ENCODE measurements at places on chromosomes 4 and X.

GRCh38 chr4:101197350-101197749 lies 150.0 kb downstream of the PPP3CA start:
- no peak for DNase-seq

GRCh38 chr4:169243825-169244609 lies 26.7 kb downstream of the SH3RF1 start:
- peak; percentile 63 for DNase-seq

DNA sequence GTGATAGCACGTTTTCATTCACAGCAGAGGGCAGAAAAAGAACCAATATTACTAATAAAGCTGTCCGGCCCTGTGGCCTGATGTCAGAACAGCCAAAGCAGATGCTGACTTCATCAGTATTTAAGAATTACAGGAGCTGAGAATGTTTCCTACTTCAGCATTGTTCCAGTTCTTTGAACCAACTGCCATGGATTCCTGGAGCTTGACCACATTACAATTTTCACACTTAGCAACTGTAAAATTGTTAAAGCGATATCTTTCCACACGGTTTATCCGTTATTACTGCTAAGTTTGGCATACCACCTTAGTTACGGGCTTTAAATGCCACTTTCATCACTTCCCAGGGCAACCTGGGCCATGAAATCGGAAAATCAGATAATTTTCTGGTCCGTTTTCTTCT lies 118.2 kb downstream of the EPHA5 start:
- DNase-seq = no peak

GRCh38 chr4:38320833-38321232 lies 343.2 kb upstream of the KLF3 start:
- no peak for DNase-seq

DNA sequence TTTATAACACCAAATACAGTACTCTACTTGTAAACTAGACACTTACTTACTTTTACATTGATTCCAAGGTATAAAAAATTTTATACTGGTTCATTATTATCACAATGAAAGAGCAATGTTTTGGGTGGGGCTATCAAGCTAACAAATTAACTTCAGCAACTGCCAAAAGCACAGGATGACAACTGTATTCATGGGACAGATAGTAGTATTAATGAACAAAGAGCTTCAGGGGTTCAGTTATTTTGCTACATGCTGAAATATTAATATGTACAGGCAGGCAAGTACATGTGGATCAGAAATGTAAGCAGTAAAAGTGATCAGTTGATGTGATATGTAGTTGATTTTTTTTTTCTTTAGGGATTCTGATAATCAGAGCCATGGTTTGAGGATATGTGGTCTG lies 112.9 kb downstream of the NAA11 start:
- no peak for DNase-seq

DNA sequence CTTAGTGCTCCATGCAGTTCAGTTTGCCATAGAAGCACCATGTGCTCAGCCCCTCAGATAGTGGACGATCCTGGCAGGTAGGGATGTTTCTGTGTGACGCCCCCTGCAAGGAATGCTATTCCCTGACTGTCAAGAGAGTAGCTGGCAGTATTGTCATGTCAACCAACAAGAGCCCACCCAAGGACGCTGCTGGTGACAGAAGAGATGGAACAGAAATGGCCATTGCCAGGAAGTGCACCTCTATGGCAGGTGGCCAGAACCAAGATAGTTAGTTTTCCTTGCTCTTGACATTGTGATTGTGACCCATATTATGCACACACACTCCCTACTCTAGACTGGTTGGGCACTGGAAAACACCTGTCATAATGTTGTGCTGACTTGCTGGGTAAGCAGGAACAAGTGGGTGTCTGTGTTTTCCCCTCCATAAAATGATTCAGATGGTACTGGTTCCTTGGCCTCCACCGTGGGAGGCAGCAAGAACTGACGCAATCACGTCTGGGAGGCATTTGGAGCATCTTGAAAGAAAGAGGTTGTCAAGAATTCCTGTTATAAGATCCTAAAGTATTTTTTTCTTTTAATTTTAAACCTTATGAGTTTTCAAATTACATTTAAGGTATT lies 507.9 kb downstream of the MID1IP1 start:
- DNase-seq = peak; percentile 14

GRCh38 chr4:97720869-97721432 lies 422.3 kb downstream of the STPG2 start:
- no peak for DNase-seq

DNA sequence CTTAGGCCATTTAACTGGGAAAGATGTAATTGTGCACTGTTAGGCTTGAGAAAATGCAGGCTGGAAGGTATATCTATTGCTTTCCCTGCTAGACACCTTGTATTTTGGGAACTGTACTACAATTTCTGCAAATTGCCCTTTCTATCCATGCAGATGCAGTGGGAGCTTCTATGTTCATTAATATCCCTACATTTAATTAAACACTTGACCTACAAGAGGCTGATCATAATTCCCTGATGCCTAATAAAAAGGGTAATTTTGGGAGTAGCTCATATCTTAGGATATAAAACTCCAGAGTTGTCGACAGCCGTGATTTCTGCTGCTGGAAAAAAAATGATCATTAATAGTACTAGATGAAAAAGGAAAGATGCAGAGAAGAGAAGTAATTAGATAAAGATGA lies 19.7 kb downstream of the DTHD1 start:
- no peak for DNase-seq

DNA sequence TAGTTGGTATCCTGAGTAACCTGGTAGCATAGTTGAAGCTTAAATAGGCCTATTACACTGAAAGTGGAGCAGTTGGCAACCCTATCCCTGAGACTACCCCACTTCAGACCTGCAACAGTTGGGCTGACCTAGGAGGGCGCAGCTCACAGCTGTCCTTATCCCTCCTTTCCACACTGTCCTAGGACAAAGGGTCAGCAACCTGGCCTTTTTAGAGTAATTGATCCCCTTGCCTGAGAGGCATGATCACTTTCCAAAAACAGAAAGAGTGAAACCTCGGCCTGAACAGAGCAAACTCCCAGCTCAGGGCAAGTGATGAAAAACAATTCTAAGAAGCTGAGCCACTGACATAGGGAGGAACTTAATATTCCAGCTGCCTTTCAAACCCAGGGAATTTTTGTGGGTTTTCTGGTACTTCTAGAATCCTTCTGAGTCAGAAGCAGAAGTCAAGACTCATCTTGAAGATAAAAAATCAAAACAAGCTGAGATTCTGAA lies 94.9 kb upstream of the MYOZ2 start:
- DNase-seq = peak; percentile 93

GRCh38 chrX:29940750-29941149 lies 274.6 kb upstream of the MAGEB2 start:
- no peak for DNase-seq

DNA sequence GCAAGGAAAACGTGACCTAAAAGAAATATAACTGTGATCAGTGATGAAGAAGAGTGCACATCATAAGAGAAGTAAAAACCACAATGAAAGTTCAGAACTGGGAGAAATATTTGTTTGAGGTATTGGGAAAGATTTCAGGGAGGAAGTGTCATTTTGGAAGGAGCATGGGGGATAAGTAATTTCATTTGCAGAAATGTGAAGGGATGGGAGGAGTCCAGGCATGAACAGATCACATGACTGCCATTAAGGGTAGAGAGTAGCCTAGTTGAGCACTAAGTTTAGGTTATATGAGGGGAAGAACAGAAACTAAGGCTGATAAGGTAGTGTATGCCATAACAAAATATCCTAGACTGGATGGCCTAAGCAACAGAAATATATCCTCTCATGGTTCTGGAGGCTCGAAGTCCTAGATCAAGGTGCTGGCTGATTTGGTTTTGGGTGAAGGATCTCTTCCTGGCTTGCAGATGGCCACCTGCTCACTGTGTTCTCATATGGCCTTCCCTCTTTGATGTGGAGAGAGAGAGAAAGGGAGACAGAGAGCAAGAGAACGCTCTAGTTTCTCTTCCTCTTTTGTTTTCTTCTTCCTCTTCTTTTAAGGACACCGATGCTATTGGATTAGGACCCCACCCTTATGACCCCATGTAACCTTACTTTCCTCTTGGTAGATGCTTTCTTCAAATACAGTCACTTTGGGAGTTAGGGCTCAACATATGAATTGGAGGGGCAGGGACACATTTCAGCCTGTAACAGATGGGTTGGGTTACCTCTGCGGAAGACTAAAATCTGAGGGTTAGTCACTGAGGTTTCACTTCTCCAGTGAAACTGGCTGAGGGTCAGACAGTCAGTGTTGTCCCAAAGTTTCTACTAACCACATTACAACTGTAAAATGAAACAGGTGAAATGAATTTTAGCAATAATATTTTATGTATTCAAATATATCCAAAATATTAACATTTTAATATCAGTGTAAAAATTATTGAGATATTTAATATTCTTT lies 77.9 kb downstream of the EGF start:
- no peak for DNase-seq

DNA sequence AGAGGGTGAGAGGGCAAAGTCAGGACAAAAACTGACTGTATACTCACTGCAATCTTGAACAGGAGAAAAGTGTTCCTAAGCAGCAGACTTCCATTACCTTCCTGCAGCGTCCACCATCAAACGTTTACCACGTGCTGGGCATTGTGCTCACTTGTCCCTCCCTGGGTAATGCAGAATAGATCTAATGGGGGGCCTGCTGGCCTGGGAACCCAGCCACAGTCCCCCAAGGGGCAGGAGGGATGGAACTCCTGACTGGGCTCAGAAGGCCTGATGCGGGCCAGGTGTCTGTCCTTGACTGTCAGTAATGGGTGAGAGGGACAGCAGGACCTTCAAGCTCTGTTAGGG lies 37.6 kb upstream of the FAM156A start:
- no peak for DNase-seq

Measured in fibroblast of skin of abdomen (primary cell).